ENCODE measurements at places on chromosomes 2 and 18.

- no peak for DNase-seq
Observed at GRCh38 chr18:55236150-55236931, 277.1 kb upstream of the CCDC68 start.

DNA sequence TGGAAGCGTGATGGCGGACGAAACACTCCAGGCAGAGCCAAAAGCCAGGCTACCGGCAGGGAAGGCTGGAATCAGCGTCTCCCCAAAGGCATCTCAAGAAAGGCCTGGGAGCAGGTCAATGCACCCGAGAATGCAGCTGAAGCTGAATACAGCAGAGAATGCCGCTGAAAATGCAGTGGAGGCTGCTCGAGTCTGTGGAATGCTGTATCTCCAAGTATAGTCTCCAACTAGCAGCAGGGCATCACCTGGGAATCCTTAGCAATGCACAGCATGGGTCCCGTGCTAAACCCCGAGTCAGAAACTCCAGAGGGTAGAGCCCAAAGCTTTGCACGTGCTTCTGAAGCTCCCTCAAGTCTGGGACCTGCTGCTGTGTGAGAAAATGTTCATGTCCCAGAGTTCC, 191.1 kb upstream of the ALKAL2 start:
- no peak for DNase-seq

- no peak for DNase-seq
Observed at GRCh38 chr2:219634171-219634940, 6.9 kb downstream of the SLC4A3 start.

DNA sequence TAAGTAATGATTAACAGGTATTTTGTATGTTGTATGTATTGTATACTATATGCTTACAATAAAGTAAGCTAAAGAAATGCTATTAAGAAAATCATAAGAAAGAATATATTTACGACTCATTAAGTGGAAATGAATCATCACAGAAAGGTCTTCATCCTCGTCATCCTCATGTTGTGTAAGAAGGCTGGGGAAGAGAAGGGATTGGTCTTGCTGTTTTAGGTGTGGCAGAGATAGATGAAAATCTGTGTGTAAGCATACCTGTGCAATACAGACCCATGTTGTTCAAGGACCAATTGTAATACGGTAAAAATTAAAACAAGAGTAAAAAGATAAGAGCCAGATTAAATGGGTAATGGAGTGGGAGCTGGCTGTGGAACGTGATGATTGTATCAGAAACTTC, 16.6 kb downstream of the SLC35F5 start:
- no peak for DNase-seq

DNA sequence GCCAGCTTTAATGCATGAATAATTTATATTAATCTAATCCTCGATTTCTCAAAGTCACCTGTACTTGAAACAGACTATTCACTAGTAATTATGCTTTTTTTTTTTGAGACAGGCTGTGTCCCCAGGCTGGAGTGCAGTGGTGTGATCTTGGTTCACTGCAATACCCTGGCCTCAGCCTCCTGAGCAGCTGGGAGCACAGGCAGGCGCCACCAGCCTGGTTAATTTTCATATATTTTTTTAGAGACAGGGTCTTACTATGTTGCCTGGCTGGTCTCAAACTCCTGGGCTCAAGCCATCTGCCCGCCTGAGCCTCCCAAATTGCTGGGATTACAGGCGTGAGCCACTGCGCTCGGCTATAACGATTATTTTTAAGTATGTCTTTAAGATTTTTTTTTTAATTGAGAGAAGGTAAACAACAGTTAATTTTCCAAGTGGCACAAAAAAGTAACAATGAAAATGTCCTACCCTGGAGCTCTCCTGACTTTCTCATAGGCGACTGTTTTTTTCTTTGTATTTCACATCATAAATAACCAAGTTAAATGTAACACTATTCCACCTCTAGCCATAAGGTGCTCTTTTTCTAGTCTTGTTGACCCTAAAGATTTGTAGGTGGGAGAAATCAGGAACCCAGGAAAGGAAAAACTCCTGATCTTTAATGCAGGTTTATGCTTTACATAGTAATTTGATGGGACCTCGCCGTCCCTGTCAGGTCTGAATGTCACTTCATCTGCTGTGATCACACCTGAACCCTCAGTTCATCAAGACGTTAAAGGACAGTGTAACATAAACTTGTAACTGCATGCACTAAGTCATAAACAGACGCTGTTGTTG, 1.3 kb upstream of the ANKRD12 start:
- DNase-seq, result no peak

DNA sequence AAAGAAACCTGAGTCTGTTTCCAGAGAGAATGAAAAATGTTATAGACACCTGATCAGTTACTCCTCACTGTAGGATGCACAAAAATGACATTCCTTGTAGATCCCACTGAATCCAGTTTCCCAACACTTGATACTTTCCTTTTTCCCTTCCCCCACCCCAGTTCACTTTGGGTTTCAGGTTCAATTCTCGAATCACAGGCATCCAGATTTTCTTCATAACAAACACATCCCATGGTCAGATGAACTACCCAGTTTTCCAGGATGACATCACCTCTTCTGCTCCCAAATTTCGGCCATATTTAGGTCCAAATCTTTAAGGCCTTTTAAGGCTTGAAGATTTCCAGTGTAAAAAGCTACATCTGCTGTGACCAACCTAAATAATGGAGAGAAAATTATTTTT, 51.5 kb downstream of the UGP2 start:
- no peak for DNase-seq

- no peak for DNase-seq
Observed at GRCh38 chr18:37270038-37270665, 295.4 kb downstream of the CELF4 start.

DNA sequence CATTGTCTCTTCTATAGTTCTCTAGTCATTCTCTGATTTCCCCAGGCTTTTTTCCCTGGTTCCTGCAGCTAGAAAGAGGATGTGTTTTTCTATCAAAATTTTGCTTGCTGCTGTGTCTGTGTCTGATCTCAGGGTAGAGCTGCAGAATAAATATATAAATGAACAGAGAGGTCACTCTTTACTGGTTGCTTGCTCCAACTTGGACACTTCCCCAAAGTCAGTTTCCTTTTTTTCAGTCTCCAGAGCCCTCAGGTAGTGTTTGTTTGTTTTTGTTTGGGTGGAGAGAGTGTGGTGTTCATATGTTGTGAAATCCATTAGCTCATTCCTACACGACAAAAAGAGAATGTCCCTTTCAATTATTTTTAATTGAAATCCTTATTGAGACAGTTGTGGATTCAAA, 85.8 kb downstream of the CERS6 start:
- no peak for DNase-seq

DNA sequence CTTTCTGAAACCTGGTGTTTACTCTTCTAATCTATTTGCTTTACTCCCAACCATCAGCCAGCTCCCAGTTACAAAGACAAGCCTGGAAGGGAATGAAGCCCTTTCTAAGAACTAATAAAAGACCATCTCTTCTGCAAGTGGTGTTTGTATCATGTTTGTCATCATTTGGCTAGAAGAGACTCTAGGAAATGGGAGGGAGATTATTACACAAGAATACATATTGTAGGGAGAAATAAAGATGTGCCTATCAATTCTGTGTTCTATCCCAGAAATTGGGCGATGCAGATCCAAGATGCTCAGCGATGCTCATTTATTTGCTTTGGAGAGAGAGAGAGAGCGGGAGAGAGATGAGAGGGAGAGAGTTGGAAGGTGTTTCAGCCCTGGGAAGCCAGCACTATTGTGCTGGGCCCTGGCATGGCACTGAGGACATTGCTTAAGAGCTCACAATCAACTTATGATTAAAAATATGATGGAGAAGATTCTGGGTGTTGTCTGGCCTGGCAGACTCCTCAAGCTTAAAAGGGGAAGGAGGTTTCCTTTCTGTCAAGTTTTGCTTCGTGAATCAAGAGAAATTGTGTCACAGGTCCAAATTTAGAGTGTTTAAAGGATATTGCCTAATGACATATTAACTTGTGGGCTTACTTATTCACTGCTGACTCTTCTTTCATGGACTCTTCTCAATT, 41.8 kb upstream of the AFF3 start:
- no peak for DNase-seq

DNA sequence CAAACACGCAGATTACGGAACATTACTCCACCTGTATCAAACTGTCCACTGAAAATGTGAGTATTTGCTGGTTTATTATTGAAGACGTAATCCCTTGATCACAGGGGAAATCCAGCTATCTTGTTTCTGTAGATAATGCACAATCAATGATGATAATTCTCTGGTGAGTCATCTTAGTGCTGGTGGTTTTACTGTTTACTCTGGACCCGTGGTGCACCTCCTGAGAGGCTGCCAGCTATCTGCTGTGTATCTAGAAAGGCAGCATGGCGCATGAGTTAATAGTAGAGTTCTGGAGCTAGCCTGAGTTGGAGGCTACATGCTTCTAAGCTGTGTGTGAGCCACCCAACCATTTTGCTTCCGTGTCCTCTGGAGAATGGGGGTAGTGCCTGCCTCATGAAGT, 6.5 kb downstream of the NCAPH start:
- no peak for DNase-seq

DNA sequence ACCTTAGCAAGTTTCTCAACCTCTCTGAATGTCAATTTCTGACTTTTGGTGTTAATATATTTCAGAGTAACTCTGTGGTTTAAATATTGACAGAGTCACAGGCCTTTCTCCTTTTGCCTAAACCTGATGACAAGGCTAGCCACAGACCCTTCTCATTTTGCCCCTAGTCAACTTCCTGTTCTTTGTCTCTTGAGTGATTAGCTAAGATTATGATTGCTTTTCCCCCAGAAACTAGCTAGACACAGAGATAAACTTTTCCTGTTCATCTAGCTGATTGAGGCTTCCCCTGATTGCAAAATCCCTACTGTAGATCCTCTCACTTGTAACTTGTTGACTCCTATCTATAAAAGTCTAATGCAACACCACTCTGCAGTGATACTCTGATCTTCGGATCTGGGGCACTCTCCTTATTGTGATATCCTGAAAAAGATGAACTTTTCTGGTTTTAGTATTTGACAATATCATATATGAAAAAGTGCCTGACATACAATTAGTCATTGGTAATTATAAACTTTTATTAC, 241.4 kb downstream of the ZNF385B start:
- DNase-seq, result no peak

DNA sequence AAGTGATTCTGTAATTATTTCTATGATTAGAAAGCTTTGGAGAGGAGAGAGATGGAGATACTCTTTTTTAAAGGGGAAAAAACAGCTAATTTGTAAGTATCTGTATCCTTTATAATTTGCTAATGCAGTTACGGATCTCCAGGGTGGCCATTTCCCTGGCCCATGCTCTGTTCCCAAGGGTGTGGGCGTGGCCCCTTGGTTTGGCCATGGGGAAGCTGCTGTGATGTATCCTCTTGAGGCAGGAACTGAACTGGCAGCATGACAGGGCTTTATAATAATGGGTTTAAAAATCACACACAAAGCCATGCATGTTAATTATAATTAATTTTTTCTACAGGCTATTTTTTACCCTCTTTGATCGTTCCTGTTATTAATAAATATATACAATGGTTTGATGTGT, 27.0 kb downstream of the TRAPPC12 start:
- no peak for DNase-seq

DNA sequence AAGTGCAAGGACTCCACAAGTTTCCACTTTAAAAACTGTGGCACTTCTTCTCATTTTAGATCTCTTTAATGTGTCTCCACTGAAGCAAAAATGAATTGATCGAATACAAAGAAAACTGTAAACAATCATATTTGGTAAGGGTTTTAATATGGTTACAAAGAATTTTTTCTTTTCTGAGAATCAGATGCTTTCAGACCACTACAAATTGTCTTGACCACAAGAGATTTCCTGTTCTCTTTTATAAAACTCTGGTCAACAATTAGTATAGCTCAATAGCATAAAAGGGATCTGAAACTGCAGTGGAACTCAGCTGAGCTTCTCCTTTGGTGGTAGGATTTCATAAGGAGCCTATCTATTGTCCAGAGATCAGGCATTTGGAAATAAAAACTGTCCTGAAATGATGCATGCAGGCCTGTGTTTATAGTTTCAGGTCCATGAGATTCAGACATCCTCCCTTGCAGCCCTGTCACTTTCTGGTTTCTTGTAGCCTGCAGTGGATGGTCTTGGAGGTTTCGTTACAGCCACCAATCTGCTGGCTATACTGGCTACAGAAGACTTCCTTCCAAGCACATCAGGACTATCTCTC, 120.0 kb downstream of the DOCK10 start:
- no peak for DNase-seq

GRCh38 chr2:219713110-219713509, 85.7 kb downstream of the SLC4A3 start:
- no peak for DNase-seq

DNA sequence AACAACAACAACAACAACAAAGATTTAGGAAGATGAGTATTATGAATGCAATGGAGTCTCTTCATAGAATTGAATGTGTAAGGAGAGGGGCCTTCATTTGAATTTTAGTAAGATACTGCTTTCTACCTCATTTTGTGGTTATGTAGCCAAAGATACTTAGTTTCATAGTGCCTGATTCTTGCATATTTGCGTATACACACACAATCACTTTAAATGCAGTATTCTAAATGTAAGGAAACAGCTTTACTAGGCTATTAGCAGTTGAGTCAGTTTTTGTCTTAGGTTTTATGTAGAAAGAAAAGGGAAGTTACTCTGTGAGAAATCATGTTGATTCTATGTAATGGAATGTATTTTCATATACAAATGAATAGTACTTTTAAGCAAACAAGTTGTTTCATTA, 80.5 kb downstream of the HAUS1 start:
- no peak for DNase-seq

DNA sequence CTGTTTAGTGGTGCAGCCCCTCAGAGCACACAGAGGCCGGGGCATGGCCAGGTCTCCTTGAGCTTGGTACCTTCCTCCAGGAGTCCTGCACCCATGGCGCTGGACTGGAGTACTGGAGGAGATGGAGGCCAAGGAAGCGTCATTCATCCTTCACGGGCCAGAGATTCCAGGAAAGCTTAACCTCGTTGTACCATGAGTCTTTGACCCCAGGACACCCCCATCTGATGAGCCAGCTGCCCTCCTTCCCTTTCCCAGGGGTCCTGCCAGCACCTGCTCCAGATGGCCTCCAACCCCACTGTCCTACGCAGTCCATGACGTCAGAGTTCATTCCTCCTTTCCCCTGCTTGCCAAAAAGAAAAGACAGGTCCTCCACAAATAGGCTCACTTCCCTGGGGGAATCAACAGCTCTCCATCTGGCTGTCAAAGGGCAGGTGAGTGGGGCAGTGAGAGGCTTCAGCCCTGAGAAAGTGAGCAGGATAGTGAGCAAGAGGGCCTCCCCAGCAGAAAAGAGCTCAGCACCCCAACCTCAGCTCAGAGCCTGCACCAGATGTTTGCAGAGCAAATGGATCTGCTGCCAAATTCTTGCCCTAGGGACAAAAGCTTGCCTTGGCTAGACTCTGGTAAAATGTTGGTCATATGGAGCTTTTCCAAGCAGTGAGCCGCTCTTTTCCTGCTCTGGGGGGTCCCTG, 4.5 kb upstream of the NPPC start:
- no peak for DNase-seq
